ENCODE measurements at places on chromosomes 2 and 18. TPM values are rescaled to one million over a fixed set of nuclear protein-coding genes. Genes with fewer than 3 reads are reported as not detected.

GRCh38 chr2:29448096-29448688, 333.0 kb downstream of the CLIP4 start:
- DNase-seq, result no peak

DNA sequence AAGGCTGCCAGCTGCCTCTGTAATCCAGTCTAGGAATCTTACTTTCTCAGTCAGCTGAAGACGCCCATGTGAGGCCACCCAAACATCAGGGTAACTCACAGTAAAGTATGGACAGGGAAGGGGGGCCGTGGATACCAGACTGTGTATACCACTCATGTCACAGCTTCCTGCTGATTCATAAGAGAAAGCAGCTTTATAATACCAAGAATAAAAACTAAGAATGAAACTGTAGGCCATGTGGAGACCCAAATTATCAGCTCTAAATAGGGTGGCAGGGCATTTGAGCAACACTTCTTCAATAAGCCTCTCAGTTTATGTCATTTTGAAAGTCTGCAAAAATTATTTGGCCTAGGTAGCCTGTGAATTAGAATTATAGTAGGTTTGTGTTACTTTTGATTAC, 115.0 kb upstream of the CDCA7 start:
- DNase-seq, result no peak

Gene CDCA7
- total RNA-seq, result 76.9 TPM

- no peak for DNase-seq
These were observed 184.9 kb downstream of the AFF3 start for GRCh38 chr2:99957332-99958133.

Gene MYOM1
- total RNA-seq, result 0.23 TPM

DNA sequence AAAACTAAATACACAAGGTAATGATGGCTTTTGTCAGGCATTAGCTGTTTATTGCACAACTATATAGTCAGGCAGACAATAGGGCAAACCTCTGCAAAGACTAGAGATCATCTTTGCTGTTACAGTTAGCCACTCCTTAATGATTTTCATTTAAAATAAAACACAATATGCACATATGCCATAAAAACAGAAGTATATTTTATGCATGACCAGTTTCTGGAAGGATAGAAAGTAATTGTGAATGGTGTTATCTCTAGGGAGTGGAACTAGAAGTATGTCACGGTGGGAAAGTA, 102.0 kb downstream of the CHN1 start:
- DNase-seq, result no peak

- DNase-seq, result peak; percentile 24
These were observed 139.6 kb upstream of the RGPD4 start for GRCh38 chr2:107687073-107687472.

GRCh38 chr2:236785611-236786057, 216.0 kb downstream of the ACKR3 start:
- DNase-seq, result no peak

Gene SMYD5
- total RNA-seq, result 40.2 TPM

Gene IGFBP5
- total RNA-seq, result 20.5 TPM

DNA sequence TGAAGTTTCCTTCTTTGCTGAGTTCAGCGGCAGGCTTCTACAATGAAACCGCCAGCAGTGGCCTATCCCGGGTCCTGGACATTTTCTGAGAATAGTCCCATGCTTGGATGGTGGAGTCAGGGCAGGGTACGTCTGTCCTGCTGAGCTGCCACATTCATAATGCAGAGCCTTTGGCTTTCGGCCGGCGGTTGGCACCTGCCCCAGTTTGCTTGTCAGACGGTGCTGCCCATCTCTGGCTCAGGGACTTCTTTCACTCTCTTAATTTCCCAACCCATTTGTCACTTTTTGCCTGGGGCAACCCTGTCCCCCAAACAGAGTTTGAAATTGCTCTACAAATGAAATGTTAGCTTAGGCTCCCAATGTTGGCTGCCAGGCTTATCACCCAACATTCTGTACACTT, 57.2 kb downstream of the SOX11 start:
- no peak for DNase-seq

- DNase-seq, result no peak
These were observed 16.0 kb upstream of the IGFBP5 start for GRCh38 chr2:216711348-216711747.

Data from SJCRH30 (cell line).